Stimulated activated CD4-positive, alpha-beta T cell treated with anti-CD3 and anti-CD28 coated beads, TNF-alpha, amount 100 ng/mL, for 1 hour (primary cell): ENCODE measurements at places on chromosomes 6 and 20.

DNA sequence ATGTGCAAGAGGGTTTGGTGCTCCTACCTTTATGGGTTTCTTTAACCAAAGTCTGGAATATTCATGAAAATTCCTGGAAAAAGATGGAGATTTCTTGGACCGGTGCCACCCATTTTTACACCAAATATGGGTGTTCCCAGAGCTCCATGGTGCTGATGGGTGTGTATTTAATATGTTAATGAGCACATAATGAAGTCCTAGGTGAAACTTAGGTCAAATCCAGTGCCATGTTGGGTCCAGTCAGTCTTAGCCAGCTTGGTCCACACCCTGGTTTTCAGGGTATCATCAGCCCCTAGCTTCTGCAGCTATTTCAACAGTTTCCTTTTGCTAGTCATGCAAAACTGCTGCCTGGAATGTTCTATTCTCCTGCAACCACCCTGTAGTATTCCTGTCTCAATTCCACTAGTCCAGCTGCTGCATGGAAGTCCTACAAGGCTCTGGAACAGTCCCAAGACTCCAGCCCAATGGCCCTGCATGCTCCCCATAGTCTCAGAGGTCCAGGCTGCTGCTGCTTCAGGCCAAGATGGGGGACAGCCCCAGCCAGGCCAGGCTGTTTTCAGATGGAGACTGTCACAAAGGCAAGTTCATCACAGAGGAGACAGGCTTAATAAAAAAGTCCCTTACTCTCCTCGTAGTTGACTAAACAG is 31.8 kb downstream of the CST9L start:
- DNase-seq: no peak

GRCh38 chr6:149941583-149942460 is at the start of gene ULBP2:
ULBP2 (plus strand) TSS chr6:149942014; CDS start chr6:149942073, 59 bp downstream.
- DNase-seq: peak; percentile 75

DNA sequence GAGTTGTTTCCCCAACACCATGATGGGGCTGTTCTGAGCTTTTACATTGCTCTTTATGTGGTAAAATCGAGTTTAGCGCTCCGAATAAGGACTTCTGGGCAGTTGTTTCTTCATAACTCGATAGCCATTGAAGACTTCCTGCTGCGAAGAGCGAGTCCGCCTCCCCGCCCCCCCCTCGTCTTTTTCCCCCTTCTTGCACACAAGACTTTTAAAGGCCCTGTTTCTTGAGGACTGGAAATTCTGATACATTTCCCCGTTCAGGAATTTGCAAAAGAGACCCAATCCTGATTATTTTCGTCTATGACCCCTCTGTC is 1.5 kb upstream of the CITED2 start:
- DNase-seq: no peak

GRCh38 chr6:149438855-149439254 is 38.8 kb downstream of the SUMO4 start:
- DNase-seq: no peak

DNA sequence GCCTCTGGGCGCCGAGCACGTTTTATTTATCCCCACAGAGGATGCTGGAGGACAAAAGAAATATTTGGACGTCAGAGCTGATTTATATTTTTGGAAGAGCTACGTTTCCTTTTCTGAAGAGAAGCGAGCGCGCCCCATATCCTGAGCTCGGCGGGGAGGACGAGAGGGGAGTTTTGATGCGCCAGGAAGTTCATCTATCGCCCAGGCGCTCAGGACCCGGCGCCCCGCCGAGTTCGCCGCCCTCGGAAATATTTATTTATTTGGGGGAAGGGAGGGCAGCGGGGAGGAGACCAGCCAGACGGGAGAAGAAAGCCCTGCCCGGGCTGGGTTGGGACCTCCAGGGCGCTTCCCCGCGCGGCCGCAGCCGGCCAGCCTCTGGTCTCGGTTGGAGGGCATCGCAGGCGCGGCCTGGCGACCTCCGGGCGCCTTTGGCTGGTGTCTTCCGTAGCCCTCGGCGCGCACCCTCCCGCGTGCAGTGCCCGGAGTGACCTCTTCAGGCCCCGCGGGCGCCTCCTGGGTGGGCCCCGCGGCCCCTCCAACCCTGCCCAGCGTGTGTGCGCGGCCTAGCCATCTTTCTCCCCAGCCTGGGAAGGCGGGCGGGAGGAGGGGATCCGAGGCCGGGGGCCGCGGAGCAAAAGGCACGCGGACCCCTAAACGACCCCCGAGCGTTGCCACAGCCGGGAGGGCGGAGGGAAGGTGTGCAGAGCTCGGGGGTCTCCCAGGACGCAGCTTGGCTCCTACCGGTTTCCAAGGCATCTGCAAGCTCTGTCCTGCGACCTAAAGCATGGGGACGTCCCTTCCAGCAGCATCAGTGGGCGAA is 5.4 kb upstream of the FOXF2 start:
- DNase-seq: no peak

GRCh38 chr6:168852376-168852884 is 401.2 kb downstream of the THBS2 start:
- DNase-seq: no peak

GRCh38 chr20:47981222-47981621 is 195.9 kb upstream of the SULF2 start:
- DNase-seq: no peak

DNA sequence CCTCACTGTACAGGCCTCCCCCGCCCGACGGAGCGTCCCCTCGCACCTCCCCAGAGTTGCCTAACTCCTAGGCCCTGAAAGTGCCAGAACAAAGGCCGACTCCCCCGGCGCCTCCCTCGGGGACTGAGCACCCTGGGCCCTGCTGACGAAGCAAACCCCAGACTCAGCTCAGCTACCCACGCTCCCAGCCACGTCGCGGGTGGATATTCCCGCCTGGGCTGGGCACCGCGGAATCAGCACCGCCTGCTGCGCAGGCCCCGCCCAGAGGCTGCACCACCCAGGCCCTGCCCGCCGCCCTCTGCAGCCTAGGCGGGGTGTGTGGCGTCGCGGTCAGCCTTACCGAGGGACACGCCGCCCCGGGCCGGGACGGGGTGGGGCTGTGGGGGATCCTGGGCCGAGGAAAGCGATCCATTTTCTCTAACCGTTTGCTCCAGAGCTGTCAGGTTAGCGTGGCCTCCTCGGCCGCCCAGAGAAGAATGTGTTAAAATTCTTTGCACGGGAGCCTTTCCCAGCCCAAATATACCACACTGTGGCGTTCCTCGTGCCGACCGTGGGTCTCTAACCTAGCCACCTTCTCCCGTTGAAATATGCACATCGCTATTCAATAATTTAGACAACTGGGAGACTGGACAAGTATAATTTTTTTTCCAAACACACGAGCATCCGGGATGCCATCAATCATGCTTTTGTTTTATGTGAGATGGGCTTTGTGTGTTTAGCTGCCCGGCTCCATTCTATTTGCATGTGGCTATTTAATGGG is 31.4 kb downstream of the TFAP2A start:
- no peak for DNase-seq

- DNase-seq: no peak
Measured at GRCh38 chr20:33261465-33261864, 21.5 kb upstream of the BPIFB1 start.

DNA sequence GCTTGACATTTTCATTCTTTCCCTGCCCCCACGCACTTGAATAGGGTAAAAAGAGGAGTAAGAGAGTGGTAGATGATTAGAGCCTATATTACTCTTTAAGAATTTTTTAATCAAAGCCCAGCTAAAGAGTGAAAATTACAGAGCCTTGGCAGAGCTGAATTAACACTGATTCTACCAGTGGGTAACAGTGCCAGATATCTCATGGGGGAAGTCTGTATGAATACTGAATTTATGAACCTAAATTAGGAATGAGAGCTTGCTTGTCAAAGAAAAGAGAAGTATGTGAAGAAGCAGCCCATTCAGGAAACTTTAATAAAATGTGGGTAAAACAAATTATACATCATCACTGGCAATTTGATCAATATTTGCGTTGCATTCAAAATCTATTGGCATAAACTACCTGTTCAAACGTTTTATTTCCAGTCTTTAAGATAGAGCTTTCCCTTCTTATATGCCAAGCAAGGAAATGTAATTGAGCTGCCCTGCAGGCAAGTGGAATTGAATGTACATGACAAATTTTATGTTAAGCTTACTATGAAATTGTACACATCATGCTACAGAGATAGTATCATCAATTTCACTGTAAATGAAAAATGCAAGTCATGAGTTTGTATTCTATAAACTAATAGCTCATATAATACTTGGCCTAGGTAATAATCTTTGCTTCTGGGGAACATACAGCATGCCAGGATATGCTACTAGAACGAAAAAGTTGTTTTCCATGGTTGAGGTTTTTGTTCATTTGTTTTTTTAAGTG is 14.5 kb downstream of the SOBP start:
- DNase-seq: no peak

- DNase-seq: no peak
Measured at GRCh38 chr6:26270486-26270861, 94.5 kb upstream of the BTN3A2 start.

- no peak for DNase-seq
Measured at GRCh38 chr20:32332614-32333013, 25.5 kb upstream of the ASXL1 start.

DNA sequence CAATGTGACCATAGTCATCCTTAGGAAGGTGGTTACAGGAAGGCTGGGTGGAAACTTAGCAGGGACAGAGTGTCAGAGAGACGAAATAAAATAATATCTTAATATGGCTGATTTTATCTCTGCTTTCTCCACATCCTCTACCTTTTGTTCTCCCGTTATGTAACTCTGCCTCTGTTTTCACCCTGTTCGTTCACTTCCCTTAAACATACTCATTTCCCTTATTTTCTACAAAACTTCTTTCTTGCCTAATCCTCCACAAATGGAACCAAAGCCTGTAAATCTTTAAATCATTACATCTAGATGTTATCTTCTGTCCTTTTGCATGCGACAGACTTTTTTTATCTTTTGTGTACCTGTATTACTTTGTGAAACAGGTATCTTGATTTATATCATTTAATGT is 23.3 kb upstream of the CRIP3 start:
- DNase-seq: no peak

DNA sequence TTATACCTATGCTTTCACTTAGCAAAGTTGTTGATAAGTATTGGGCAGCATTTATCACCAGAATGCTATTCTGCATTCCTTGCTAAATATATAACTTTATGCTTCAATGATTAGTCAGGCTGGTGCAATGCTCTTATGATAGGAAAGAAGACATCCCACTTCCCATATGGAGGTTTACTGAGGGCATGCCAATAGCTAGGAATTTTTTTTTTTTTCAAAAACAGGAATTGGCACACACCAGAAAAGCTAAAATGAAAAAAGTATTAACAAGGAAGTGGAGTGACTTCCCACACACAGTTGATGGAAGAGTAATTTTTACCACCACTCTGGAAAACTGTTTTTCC is 90.8 kb downstream of the FRK start:
- no peak for DNase-seq

- DNase-seq: no peak
Measured at GRCh38 chr6:80566361-80566760, 459.9 kb downstream of the BCKDHB start.

- DNase-seq: no peak
Measured at GRCh38 chr6:145815309-145816274, 997 bp upstream of the FBXO30 start.

DNA sequence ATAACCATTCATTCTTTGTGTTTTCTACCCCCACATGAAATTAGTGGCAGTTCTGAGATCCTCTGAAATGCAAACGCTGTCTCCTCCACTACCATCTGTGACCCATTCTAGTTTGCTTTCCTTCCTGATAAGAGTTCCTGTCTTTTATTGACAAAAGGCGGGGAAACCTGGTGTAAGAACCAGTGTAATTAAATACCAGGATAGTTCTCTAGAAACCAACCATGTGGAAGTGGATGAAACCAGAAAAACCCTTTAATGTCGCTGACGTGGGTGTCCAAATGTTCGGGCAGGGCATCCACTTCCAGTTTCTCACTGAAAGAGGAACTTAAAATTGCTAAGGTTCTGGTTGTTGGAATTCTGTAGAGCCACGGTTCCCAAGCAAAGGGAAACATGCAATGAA is 79.1 kb downstream of the TNFRSF21 start:
- no peak for DNase-seq
